ENCODE measurements at places on chromosomes 13 and 19.
A peak's percentile ranks its signal among the peaks of the same experiment; 100 is the strongest.

DNA sequence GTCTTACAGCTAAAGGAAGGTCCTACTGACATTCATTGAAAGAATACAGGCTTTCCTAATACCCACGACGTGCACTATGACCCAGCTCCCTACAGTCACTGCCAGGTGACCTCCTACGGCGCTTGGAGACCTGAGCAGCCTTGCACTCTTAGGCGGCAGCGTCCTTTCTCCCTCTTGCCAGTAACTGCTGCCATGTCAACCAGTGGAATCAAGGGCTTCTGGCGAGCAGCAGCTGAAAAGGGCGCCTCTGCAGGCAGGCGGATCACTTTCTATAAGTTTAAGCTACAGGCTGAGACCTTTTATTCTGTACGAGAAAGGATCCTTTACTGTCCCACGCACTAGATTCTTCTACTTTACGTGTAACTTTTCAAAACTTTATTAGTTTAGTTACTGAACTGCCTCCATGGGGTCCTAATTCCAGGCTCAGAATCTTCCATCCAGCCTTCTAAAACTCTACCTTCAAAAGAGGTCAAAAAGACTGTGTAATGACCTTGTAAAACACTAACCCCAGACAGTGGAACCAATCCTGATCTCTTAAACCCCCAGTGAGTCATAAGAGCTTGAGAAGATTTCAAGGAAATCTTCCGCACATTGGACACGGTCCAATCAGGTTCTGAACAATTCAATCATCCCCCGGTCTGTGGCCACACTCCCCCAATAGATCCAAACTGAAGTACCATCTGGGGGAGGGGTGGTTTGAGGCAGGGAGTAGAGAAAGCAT, 1.9 kb downstream of the KCTD12 start:
- DNase-seq: peak; percentile 24

DNA sequence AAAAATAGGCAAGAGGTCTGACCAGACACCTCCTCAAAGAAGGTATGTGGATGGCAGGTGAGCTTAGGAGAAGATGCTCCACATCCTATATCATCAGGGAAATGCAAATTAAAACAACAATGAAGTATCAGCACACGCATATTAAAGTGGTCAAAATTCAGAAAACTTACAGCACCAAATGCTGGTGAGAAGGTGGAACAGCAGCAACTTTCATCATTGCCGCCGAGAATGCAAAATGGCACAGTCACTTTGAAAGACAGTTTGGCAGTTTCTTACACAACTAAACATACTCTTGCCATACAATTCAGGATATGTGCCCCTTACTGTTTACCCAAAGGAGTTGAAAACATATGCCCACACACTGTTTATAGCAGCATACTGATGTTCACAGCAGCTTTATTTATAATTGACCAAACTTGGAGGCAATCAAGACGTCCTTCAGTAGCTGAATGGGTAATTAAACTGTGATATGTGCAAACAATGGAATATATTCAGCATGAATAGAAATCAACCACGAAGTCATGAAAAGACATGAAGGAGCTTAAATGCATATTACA, 22.5 kb downstream of the OR10H4 start:
- no peak for DNase-seq

- DNase-seq: no peak
Measured at GRCh38 chr19:2923510-2923909, 21.3 kb downstream of the ZNF77 start.

DNA sequence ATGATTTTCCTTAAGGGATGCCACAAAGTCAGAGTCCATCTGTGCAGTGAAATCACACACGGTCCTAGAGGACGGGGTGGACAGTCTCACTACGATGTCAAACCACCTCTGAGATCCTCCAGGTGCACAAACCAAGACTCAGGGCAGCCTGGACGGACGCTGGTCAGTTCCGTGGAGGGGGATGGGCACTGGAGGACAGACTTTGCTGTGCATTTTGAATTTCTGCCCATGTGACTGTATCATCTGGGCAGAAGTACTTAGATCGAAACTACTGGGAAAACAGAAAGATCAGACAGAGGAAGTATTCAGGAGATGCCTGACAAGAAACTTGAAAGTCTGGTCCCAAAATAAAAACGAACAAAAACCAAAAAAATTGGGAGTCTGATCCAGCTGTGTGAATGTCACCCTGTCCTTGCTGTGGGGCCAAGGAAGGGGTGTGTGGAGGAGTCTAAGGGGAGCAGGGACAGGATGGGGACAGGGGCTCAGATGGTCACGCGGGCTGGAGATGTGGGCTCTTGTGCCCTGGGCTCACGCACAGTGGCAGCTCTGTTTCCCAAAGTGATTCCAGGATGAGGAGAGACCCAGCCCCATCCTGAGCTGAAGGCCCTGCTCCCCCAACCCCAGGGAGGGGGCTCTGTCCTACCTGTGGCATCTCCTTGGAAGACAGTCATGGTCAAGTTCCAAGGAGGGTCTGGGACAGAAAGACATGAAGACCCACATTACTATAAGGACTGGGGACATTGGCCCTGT, 1.5 kb downstream of the SIGLEC8 start:
- DNase-seq: no peak

GRCh38 chr19:6041071-6041470, 63.1 kb upstream of the RANBP3 start:
- DNase-seq: no peak

GRCh38 chr19:8085598-8086408, 33.2 kb downstream of the CCL25 start:
- DNase-seq: no peak
